ENCODE measurements at places on chromosomes 6 and 20.

DNA sequence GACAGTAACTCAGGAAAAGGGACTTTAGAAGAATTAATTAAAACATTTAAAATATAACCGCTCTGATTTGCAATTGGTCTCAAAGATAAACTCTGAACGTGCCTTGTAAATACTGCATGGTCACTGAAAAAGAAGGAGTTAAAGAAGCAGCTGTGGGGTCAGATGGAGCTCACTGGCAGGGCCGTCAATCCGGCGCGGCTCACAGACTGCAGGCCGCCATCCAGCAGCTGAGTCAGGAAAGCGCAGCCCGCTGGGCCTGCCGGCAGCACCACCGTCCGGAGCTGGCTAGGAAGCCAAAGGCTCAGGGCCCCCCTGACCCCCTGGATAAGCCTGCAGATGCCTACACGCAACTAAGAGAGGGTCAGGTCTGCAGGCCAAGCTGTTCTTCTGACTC is 54.2 kb upstream of the FRMD1 start:
- peak; percentile 33 for DNase-seq

GRCh38 chr6:116096979-116097816 is 3.5 kb upstream of the NT5DC1 start:
- no peak for DNase-seq

- DNase-seq = peak; percentile 50
Measured at GRCh38 chr20:51639206-51639832, 96.8 kb upstream of the NFATC2 start.

- peak; percentile 97 for DNase-seq
Measured at GRCh38 chr6:38349795-38350194, 289.9 kb downstream of the BTBD9 start.

GRCh38 chr6:163863565-163863964 is 449.0 kb downstream of the QKI start:
- no peak for DNase-seq

- peak; percentile 92 for DNase-seq
Measured at GRCh38 chr6:108559884-108560462, 744 bp upstream of the FOXO3 start.

GRCh38 chr6:31528307-31528777 is 420 bp upstream of the MCCD1 start:
- no peak for DNase-seq

- DNase-seq = peak; percentile 92
Measured at GRCh38 chr6:25360621-25361020, 81.4 kb downstream of the CARMIL1 start.

- peak; percentile 75 for DNase-seq
Measured at GRCh38 chr20:45044084-45044573, 56.8 kb downstream of the KCNS1 start.

DNA sequence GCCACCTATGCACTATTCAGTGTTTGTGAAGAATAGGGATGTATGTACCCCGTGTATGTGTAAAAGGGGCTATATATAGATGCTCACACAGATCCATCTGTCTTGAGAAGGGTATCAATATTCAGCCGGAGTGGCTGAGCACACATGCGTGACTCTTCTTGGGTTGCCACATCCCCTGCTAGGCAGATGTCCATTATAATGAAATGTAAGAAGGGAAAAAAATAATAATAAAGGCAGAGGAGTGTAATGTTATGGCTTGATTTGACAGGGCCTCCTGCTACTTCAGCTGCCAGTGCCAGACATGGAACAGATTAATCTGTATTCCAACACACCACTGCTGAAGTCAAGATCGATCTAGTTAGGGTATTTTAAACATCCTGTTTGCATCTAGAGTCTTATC is 74.2 kb upstream of the VSTM2L start:
- no peak for DNase-seq

DNA sequence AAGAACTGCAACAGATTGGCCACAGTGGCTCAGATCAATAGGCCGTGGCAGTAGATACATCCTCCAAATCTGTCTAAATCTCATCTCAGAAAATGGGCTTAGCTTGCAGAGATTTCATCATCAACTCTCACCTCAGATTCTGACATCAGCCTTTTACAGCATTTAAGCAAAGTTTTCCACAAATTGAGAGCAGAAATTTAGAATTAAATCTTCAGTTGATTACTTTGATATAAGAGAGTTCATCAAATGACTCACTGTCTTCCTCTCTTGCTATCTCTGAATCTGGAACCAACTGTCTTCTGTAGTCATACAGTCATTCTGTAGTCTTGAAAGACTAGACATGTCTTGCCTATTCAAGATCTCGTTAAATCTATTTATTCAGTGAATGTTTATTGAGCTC is 45.2 kb upstream of the CTAGE9 start:
- no peak for DNase-seq

DNA sequence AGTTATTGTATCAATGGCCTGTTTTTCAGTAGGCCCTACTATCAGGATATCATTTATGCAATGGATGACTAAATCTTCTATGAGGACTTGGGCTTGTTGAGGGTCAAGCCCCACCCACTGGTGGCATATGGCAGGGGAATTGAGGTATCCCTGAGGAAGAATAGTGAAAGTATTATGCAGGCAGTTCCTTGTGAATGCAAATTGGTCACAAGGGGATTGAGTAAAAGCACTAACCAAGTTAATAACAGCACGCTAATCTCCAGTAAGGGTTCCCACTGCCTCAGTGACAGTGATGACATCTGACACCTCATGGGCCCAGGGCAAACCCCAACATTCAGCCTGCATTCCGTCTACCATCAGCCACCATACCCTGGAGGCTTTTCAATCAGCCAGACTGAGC is 14.9 kb downstream of the BPIFA1 start:
- no peak for DNase-seq

- peak; percentile 47 for DNase-seq
Measured at GRCh38 chr6:106165885-106166485, 79.8 kb downstream of the PRDM1 start.

- peak; percentile 17 for DNase-seq
Measured at GRCh38 chr6:30037182-30037788, 23.8 kb upstream of the POLR1H start.

GRCh38 chr6:7912736-7913517 is 2.3 kb upstream of the TXNDC5 start:
- DNase-seq = no peak

DNA sequence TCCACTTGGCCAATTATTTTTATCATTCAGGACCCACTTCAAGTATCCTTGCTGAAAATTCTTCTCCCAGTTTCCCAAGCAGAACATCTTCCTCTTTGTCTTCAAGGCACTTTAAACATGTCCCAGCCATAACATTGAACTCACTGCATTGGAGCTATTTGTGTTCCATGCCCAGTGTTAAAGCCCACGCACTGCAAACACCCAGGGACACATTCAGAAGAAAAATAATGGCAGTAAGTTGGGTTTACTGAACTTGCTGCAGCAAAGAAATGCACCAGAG is 1.6 kb upstream of the APMAP start:
- no peak for DNase-seq

GRCh38 chr6:133817460-133818047 is 71.4 kb upstream of the TCF21 start:
- no peak for DNase-seq

- DNase-seq = peak; percentile 18
Measured at GRCh38 chr20:36950414-36951197, 902 bp downstream of the SAMHD1 start.

DNA sequence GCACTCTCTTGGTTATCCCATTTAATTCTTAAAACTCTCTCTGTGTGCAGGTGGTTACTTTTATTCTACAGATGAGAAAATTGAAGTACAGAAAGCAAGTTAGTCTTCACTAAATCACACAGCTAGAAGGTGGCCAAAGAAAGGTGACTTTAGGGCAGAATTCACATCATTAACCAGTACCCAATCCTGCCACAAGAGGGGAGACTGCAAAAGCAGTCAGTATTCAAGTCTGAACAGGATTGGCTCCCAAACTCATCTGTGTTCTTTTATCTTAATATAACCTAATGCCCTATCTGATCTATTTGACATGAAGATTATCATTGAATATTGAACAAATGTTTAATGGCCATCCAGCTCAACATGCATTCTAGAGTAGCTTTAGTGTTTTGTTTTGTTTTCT is 225.3 kb upstream of the FAM83B start:
- no peak for DNase-seq

Measured in fibroblast of skin of abdomen (primary cell).